HCEC 1CT (cell line): ENCODE measurements at places on chromosomes 11 and 22.

DNA sequence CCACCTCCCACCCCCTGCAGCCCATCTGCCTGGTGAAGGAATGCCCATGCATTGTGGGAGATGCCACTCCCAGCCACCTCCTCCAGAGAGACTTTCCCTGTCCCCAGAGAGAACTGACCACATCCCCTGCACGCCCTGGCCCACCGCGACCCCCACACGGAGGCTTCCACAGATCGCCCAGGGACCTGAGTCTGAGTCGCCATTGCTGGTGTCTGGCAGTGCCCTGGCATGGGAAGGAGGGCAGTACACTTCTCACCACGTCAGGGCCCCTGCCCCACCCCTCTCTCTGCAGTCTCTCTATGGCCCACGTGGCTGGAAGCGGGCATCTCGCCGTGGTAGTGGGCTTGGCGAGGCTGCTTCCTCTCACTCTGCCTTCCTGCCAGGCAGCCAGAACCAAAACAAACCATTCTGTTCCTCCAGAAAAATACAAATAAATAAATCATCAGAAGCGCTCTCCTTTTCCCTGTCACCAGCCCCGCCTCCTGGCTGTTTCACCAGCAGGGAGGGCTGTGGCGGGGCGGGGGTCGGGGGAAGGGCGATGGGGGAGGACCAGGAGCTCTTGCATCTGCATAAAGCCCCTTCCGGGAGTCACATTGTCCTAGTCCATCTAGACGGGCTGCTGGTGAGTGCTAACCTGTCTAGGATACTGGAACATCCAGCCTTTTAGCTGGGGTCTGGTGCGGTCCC is 20.9 kb downstream of the SHISAL1 start:
- DNase-seq: no peak

DNA sequence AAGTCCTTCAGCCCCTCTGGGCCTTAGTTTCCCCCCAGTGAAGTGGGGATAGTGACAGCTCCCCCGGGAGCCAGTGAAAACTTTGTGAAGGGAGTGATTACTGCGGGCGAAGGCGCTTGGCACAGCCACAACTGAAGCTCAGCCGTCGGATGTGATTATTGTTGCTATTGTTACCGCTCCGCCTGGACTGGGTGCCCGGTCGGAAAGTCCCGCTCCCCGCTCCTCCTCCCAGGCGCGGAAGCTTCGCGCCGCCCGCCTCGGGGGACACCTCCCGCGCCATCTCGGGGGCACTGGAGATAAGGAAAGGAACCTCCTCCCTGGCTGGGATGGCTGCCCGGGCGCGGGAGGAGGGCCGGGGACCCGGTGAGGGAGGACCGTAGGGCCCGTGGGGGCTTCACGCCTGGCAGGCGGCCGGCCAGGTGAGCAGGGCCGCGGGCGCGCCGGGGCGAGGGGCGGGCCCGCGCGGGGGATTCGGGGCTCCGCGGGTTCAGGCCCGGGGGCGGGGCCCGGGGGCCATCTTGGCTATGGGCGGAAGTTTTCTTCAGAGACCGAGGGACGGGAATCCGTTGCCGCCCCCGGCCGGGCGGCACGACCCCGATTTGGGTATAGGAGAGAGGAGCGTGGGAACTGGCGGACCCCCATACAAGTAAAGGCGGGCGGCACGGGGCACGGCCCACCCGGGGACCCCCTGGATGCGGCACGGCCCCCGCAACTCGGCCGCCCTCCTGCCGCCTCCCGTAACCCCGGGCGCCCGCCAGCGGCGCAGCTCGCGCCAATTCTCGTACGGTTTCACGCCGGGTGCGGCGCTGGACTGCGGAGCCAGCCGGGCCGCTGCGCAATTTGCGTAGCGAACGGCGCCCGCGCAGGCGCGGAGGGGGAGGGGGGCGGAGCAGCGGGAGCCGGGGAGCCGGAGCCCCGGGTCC is at the start of gene GPR137:
Gene GPR137 (plus strand): TSS at position 887 of the 923 bp plus-strand sequence. CDS start 677 bp downstream, outside the sequence.
- peak; percentile 58 for DNase-seq

GRCh38 chr11:14266622-14267021 is 92.4 kb downstream of the RRAS2 start:
- no peak for DNase-seq

DNA sequence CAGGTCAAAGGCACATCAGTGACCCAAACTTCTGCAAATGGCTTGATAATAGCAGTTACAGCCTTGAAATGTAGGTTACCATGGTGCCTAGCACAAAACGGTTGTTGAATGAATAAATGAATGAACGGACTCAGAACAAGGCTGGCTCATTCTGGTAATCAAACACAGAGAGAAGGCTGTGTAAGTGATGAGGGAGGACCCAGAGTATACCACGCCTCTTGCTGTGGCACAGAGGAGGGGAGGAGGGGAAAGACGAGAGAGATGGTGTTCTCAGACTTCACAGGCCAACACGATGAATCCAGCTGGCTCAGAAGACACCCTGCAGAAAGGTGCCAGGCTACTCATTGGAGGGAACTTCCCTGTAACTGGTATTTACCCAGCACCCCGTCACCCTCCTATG is 38.3 kb downstream of the PC start:
- DNase-seq: no peak

DNA sequence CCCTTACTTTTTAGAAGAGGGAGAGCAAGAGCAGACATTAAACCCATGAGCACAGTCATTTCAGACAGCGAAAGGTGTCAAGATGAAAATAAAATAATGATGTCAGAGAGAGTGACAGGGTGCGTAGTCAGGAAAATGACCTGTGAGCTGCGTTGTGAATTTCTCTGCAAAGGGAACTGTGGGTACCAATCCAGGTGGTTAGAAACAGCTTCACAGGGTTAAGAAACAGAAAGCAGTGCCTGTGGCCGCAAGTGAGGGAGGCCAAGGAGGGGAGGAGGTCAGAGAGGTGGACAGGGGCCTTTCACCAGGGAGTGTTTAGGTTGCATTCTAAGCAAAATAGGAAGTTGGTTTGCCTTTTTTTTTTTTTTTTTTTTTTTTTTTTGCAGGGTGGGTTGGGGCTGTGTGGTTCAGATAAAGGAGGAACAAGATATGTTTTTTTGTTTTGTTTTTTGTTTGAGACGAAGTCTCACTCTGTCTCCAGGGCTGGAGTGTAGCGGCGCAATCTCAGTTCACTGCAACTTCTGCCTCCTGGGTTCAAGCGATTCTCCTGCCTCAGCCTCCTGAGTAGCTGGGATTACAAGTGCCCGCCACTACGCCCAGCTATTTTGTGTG is 7.9 kb downstream of the TIGD3 start:
- no peak for DNase-seq

- DNase-seq: no peak
These were observed 10.8 kb downstream of the NPTXR start for GRCh38 chr22:38833061-38833460.

- DNase-seq: no peak
These were observed 35.6 kb upstream of the CD5 start for GRCh38 chr11:61066645-61067044.

GRCh38 chr22:47083379-47083986 is 321.0 kb downstream of the TBC1D22A start:
- no peak for DNase-seq

- DNase-seq: no peak
These were observed 90.6 kb downstream of the GAB4 start for GRCh38 chr22:16917144-16918003.
